Stimulated activated naive B cell treated with anti-CD40 and anti-IgM and Interleukin-4, amounts not matched to agents 10 μg/mL and 1 μg/mL and 100 μg/mL, for 72 hours (primary cell): ENCODE measurements at places on chromosomes 16 and 17.

- H3K27ac ChIP-seq = no peak overlapping the region
- no peak overlapping the region for H3K4me3 ChIP-seq
- no peaks in the 10 kb centered on the region for H3K4me1 ChIP-seq
- DNase-seq = no peak
- H3K36me3 ChIP-seq = no peaks in the 10 kb centered on the region
- peaks cover 7% of the 10 kb centered on the region for H3K27me3 ChIP-seq
These were observed 18.1 kb downstream of the TMC7 start for GRCh38 chr16:19001788-19002187.

GRCh38 chr17:13367154-13367553 is 234.6 kb downstream of the HS3ST3A1 start:
- no peaks in the 10 kb centered on the region for H3K4me1 ChIP-seq
- no peaks in the 10 kb centered on the region for H3K36me3 ChIP-seq
- no peaks in the 10 kb centered on the region for H3K27me3 ChIP-seq
- DNase-seq = no peak
- no peak overlapping the region for H3K27ac ChIP-seq

- H3K4me1 ChIP-seq = peaks cover 5% of the 10 kb centered on the region
- H3K27me3 ChIP-seq = no peaks in the 10 kb centered on the region
- no peak overlapping the region for H3K27ac ChIP-seq
- H3K4me3 ChIP-seq = no peak overlapping the region
These were observed 52.6 kb downstream of the PGS1 start for GRCh38 chr17:78430892-78431691.

GRCh38 chr17:68060336-68060735 is 24.8 kb downstream of the KPNA2 start:
- no peak overlapping the region for H3K27ac ChIP-seq
- no peak for DNase-seq
- H3K36me3 ChIP-seq = no peaks in the 10 kb centered on the region
- H3K4me3 ChIP-seq = no peak overlapping the region
- peaks cover 2% of the 10 kb centered on the region for H3K4me1 ChIP-seq
- no peaks in the 10 kb centered on the region for H3K27me3 ChIP-seq

GRCh38 chr17:19291646-19292376 is 54.6 kb downstream of the EPN2 start:
- peaks cover 20% of the 10 kb centered on the region for H3K36me3 ChIP-seq
- peaks cover 51% of the 10 kb centered on the region for H3K27me3 ChIP-seq
- peaks cover 15% of the 10 kb centered on the region for H3K4me1 ChIP-seq

DNA sequence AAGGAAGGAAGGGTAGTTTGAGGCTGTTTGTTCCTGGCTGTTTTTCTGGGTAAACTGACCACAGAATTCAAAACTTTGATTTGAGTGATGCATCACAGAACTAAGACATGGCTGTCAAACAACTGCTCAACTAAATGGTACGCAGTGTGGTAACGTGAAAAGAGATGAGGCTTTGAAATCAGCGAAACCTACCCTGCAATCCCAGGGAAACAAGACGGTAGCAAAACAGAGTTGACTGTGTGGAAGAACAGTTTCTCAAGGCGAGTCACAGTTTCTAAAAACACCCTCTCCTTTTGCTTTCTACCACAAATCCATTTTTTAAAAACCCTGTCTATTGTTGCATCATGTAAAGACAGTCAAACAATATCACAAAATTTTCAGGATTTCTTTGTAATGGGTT is 156.0 kb upstream of the MAF start:
- no peaks in the 10 kb centered on the region for H3K27me3 ChIP-seq
- no peaks in the 10 kb centered on the region for H3K4me1 ChIP-seq
- H3K36me3 ChIP-seq = no peaks in the 10 kb centered on the region
- no peak overlapping the region for H3K4me3 ChIP-seq

GRCh38 chr16:49530427-49530970 is 156.9 kb downstream of the C16orf78 start:
- H3K4me1 ChIP-seq = peaks cover 15% of the 10 kb centered on the region
- no peaks in the 10 kb centered on the region for H3K36me3 ChIP-seq
- H3K27ac ChIP-seq = peak overlapping the region; percentile 68
- peaks cover 32% of the 10 kb centered on the region for H3K27me3 ChIP-seq
- no peak overlapping the region for H3K4me3 ChIP-seq

- H3K27me3 ChIP-seq = no peaks in the 10 kb centered on the region
- no peak overlapping the region for H3K27ac ChIP-seq
- no peaks in the 10 kb centered on the region for H3K4me1 ChIP-seq
- H3K4me3 ChIP-seq = no peak overlapping the region
These were observed 68.5 kb upstream of the TBX2 start for GRCh38 chr17:61331178-61331577.

- no peak overlapping the region for H3K27ac ChIP-seq
- peaks cover 11% of the 10 kb centered on the region for H3K4me1 ChIP-seq
- H3K4me3 ChIP-seq = no peak overlapping the region
- peaks cover 71% of the 10 kb centered on the region for H3K36me3 ChIP-seq
- no peaks in the 10 kb centered on the region for H3K27me3 ChIP-seq
These were observed 95.4 kb downstream of the CLEC16A start for GRCh38 chr16:11039726-11040125.

- DNase-seq = no peak
- no peak overlapping the region for H3K4me3 ChIP-seq
- peaks cover 39% of the 10 kb centered on the region for H3K36me3 ChIP-seq
- H3K27me3 ChIP-seq = no peaks in the 10 kb centered on the region
- H3K4me1 ChIP-seq = peaks cover 8% of the 10 kb centered on the region
These were observed 166.0 kb downstream of the PHKB start for GRCh38 chr16:47627085-47627639.

GRCh38 chr16:28082624-28083023 is 19.1 kb upstream of the GSG1L start:
- no peaks in the 10 kb centered on the region for H3K36me3 ChIP-seq
- no peaks in the 10 kb centered on the region for H3K4me1 ChIP-seq
- H3K4me3 ChIP-seq = no peak overlapping the region
- DNase-seq = no peak
- H3K27ac ChIP-seq = no peak overlapping the region

DNA sequence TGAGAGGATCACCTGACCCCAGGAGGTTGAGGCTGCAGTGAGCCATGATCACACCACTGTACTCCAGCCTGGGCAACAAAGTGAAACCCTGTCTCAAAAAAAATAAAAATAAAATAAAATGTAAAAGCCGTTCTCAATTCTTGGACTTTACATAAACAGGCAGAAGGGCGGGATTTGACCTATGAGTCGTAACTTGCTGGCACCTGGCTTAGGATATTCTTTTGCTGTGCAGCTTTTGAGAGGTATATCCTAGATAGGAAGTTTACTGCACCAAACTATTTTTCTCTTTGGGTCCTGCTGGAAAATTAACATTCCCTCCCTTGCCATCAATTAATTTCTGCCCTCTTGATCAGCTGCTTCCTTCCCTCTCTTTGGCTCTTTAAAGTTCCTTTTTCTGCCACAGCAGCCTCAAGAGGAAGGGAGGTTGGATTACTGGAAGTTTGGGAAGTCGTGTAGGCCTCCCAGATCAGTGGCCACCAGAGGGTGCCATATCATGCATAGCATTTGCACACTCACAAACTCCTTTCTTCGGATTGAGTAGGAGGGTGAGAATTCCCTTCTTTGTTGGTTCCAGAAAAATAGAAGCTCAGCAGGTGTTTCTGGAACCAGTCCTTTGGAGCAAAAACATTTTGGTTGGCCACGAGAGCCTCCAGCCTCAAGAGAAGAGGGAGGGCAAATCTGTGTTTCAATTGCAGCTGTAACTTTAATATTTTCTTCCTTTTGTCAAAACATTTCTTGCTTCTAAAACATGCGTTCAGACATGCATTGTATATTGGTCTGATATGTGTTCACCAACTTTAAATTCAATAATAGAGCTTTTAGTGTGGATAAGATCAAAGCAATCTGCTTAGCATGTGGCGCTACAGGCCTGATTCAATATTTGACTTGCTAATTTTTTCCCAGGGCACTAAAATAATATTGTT is 147.3 kb downstream of the CCDC182 start:
- peaks cover 44% of the 10 kb centered on the region for H3K36me3 ChIP-seq
- H3K4me1 ChIP-seq = peaks cover 21% of the 10 kb centered on the region
- H3K27me3 ChIP-seq = no peaks in the 10 kb centered on the region

GRCh38 chr16:26365161-26365940 is 673.6 kb downstream of the HS3ST4 start:
- H3K4me1 ChIP-seq = no peaks in the 10 kb centered on the region
- H3K4me3 ChIP-seq = no peak overlapping the region
- H3K27me3 ChIP-seq = peaks cover 9% of the 10 kb centered on the region
- no peak for DNase-seq
- H3K27ac ChIP-seq = no peak overlapping the region

- no peaks in the 10 kb centered on the region for H3K27me3 ChIP-seq
- peaks cover 12% of the 10 kb centered on the region for H3K36me3 ChIP-seq
- no peak for DNase-seq
- peaks cover 10% of the 10 kb centered on the region for H3K4me1 ChIP-seq
These were observed 8.4 kb upstream of the HSBP1 start for GRCh38 chr16:83799336-83799735.

- peaks cover 4% of the 10 kb centered on the region for H3K27me3 ChIP-seq
- peak overlapping the region; percentile 83 for H3K27ac ChIP-seq
- no peaks in the 10 kb centered on the region for H3K36me3 ChIP-seq
- peaks cover 25% of the 10 kb centered on the region for H3K4me1 ChIP-seq
These were observed 52.7 kb downstream of the SREBF1 start for GRCh38 chr17:17783825-17784656.
